Activated naive CD4-positive, alpha-beta T cell treated with anti-CD3 and anti-CD28 coated beads, Interleukin-2, amount 50 U/mL, for 72 hours (primary cell): ENCODE measurements at places on chromosomes 5 and 9.

GRCh38 chr5:92962752-92963151 lies 618.3 kb downstream of the NR2F1-AS1 start:
- DNase-seq, result no peak

- DNase-seq, result no peak
Measured at GRCh38 chr5:179840321-179840720, 18.3 kb downstream of the MRNIP start.

GRCh38 chr9:98449871-98450270 lies 194.4 kb upstream of the TBC1D2 start:
- no peak for DNase-seq

DNA sequence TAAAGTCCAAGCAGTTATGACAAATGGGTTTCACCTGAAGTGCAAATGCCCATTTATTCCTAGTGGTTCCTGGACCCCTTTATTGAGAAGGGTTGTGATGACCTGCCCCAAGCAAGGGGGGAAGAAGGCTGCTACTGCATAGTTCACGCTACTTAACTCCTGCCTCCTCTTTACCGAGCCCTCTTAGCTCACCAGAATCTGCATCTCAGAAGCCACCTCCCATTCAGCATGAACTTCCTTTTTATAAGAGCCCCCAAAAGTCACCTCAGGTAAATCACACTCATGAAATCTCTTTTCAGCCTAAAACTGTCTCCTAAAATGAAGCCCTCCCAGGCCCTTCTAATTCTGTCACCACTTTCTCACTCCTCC lies 26.6 kb upstream of the C9orf72 start:
- no peak for DNase-seq
